Stimulated activated effector memory CD8-positive, alpha-beta T cell treated with anti-CD3 and anti-CD28 coated beads, Interleukin-12 subunit alpha, Interleukin-12 subunit beta, amount 100 ng/mL, for 72 hours (primary cell): ENCODE measurements at places on chromosomes 6 and 20.

- DNase-seq = no peak
Measured at GRCh38 chr20:60986506-60987156, 265.4 kb upstream of the CDH4 start.

DNA sequence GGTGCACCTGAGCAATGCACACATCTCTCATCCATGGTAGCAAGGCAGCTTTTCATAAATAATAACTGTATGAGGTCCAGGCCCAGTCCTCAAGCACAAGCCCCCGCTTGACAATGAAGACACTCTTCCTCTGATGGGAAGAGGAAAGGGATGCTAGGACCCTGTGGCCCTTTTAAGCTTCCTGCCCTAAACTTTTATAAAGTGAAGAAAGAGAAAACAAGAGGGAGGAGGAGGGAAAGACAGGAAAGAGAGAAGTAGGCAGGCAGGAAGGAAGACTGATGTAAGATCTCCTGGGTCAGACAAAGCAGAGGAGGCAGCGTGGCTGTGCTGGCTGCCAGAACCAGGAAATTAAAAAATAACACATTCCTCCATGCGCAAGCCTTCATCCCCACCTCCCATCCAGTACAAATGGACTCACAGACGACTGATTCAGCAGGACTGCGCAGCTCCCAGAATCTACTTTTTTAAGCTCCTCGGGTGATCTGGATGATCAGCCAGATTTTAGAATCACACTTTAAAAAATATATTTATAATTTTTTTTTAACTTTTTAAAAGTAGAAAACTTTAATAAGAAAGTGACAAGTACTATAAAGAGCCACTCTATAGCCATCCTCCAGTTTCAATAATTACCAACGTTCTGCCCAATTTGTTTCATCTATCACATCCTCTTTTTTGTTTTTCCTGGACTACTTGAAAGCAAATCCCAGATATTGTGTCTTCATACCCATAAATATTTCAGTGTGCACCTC lies 16.5 kb downstream of the TNFAIP3 start:
- no peak for DNase-seq

DNA sequence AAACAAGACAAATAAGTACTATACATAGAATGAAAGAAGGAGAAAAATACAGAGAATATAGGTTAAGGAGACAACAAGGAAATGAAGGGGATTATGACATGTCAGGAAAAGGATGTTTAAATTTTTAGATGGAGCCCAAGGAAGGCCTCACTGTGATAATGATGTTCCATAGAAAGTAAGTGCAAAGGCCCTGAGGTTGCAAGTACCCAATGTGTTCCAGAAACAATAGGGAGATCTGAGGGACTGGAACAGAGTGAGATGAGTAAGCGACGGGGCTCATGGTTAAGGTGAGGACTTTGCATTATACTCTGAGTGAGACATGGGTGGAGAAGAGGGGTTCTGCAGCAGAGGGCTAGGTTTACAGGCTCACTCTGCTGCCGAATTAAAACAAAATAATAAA lies 122.8 kb upstream of the BCLAF1 start:
- no peak for DNase-seq

DNA sequence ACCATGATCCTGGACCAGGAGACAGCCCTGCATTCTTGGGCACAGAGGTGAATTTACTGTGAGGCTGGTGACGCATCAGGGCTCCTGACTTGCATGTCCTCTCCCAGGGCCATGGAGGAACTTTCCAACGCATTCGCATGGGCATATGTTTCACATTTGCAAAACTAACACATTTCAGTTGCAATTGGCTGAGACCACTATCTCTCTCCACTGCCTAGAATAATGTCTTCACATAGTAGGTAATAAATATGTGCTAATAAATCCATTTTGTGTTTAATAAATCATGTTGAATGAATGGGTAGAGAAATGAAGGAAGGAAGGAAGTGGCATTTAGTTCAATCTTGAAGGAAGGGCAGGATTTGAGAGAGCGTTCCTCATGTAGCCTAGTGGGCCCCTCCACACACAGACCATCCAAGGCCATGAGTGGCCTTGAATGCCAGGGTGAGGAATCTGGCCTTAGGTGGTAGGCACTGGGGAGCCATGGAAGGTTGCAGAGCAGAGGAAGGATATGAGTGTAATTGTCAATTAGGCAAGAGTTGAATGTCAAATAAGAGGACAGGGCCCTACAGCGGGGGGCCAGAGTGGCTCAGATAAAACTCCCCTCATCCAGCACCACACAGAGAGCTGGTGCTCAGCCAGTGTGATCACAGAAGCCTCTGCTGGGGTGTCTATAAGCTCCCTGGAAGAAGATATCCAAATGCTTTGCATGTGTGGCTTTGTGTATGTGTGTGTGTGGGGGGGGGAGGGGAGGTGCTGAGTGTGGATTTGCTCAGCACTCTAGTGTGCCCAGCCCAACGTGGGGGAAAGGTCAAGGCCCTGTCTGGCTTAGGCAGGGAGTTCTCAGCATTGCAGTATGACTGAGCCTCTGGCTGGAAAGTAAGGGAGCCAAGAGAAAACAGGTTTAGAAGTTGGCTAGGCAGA lies 30.9 kb upstream of the CCN5 start:
- DNase-seq = no peak

GRCh38 chr6:161128680-161129196 lies 137.2 kb downstream of the MAP3K4 start:
- no peak for DNase-seq

GRCh38 chr20:17066902-17067301 lies 159.9 kb upstream of the PCSK2 start:
- DNase-seq = no peak

DNA sequence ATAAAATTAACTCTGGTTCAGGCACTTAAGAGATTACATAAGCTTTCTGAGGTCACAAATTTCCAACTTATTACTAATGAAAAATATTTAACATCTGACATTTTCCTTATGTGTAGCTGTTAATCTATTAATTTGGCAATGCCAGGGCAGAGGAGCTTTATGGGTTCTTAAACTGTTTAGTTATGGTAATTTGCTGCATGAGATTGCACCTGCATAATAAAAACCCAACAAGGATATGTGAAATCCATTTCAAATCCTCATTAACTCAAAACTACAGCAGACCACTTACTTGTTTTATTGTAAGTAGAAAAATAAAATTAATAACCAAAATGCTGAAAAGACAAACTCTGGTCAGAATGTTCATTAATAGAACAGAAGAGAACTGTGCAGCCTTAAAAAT lies 98.1 kb downstream of the PREP start:
- DNase-seq = no peak

GRCh38 chr6:108524528-108525248 lies 36.0 kb upstream of the FOXO3 start:
- DNase-seq = no peak
